ENCODE measurements at places on chromosomes 3 and 15. TPM values are rescaled to one million over a fixed set of nuclear protein-coding genes. Genes with fewer than 3 reads are reported as not detected.

GOLGA8R gene
- total RNA-seq = 1.3 TPM

NTRK3 gene
- not detected for total RNA-seq

PPIB gene
- total RNA-seq = 928 TPM

ARGFX gene
- not detected for total RNA-seq

C3orf80 gene
- 0.04 TPM for total RNA-seq

CCR8 gene
- total RNA-seq = not detected

A4GNT gene
- total RNA-seq = not detected

IMPDH2 gene
- total RNA-seq = 465 TPM

GPR149 gene
- not detected for total RNA-seq

LIPC gene
- total RNA-seq = 0.04 TPM

ACOX2 gene
- 1.8 TPM for total RNA-seq

KLHL40 gene
- not detected for total RNA-seq

MYO5C gene
- total RNA-seq = 6.9 TPM

CHRNA3 gene
- not detected for total RNA-seq

ANP32A gene
- total RNA-seq = 127 TPM

RTP1 gene
- total RNA-seq = not detected

GABRG3 gene
- total RNA-seq = not detected

ZFYVE19 gene
- 13.9 TPM for total RNA-seq
